ENCODE measurements at places on chromosomes 1 and 21. TPM values are rescaled to one million over a fixed set of nuclear protein-coding genes. Genes with fewer than 3 reads are reported as not detected.

Gene RORC
- not detected for total RNA-seq

Gene C8B
- total RNA-seq = not detected

Gene OR2L13
- total RNA-seq = not detected

Gene KIF21B
- 2.4 TPM for total RNA-seq

Gene SYNJ1
- 4.2 TPM for total RNA-seq

Gene PPIAL4G
- total RNA-seq = not detected

Gene DEDD
- total RNA-seq = 24.5 TPM

Gene HEATR1
- 28.4 TPM for total RNA-seq

Gene SEMA6C
- 2.2 TPM for total RNA-seq

Gene PAQR6
- 3.4 TPM for total RNA-seq

Gene STMN1
- 214 TPM for total RNA-seq

Gene TNFRSF9
- total RNA-seq = 3.6 TPM

Gene CCDC181
- 0.20 TPM for total RNA-seq

Gene OR2L3
- not detected for total RNA-seq

Gene ANGPTL7
- not detected for total RNA-seq

Gene TBX15
- total RNA-seq = not detected

Gene ETV3L
- not detected for total RNA-seq

Gene SLC9C2
- not detected for total RNA-seq

Gene NES
- total RNA-seq = 1.3 TPM

Gene CD52
- not detected for total RNA-seq

Gene ACADM
- 43.1 TPM for total RNA-seq

Gene KRTAP10-1
- total RNA-seq = not detected

Gene RBM11
- not detected for total RNA-seq

Gene SLC35F3
- total RNA-seq = 5.4 TPM

Gene OPTC
- total RNA-seq = not detected

Gene FTCD
- not detected for total RNA-seq

Gene SPRR2E
- not detected for total RNA-seq

Gene ACTL8
- 1.7 TPM for total RNA-seq

Gene TSPEAR
- not detected for total RNA-seq

Gene PBXIP1
- 15.5 TPM for total RNA-seq

Gene CD164L2
- not detected for total RNA-seq

Gene CRYBG2
- total RNA-seq = 0.90 TPM

Gene RAB25
- total RNA-seq = not detected

Gene PBX1
- total RNA-seq = 21.7 TPM

Gene BCAN
- not detected for total RNA-seq

Gene PTGER3
- not detected for total RNA-seq

Gene TRIM63
- 0.54 TPM for total RNA-seq

Gene TEKT2
- total RNA-seq = not detected

Gene C4BPB
- 1.8 TPM for total RNA-seq

Gene LHX8
- 1.2 TPM for total RNA-seq

Gene TEDDM1
- total RNA-seq = not detected

Gene ZFYVE9
- 9.0 TPM for total RNA-seq

Gene NT5C1A
- total RNA-seq = not detected

Gene ANGEL2
- total RNA-seq = 14.8 TPM

Gene KRTAP7-1
- not detected for total RNA-seq

Gene LRRC71
- total RNA-seq = 0.24 TPM
